ENCODE measurements at places on chromosomes 12 and 14. TPM values are rescaled to one million over a fixed set of nuclear protein-coding genes. Genes with fewer than 3 reads are reported as not detected.

Gene ING4
- 30.4 TPM for total RNA-seq

Gene KRT76
- not detected for total RNA-seq

Gene PARP2
- total RNA-seq = 22.1 TPM

Gene ZC3H14
- total RNA-seq = 86.3 TPM

Gene GNPNAT1
- total RNA-seq = 43.5 TPM

Gene PLEKHD1
- under 0.01 TPM for total RNA-seq

Gene SLCO1B1
- total RNA-seq = not detected

Gene HOXC9
- not detected for total RNA-seq

Gene ABCD2
- total RNA-seq = 0.33 TPM

Gene STAC3
- 0.50 TPM for total RNA-seq

Gene CPNE6
- total RNA-seq = not detected

Gene SYNDIG1L
- total RNA-seq = not detected

Gene SLC25A21
- 2.9 TPM for total RNA-seq

Gene SAMD15
- 2.2 TPM for total RNA-seq

Gene SUOX
- total RNA-seq = 10.8 TPM

Gene LPAR5
- total RNA-seq = 0.12 TPM

Gene TAS2R30
- total RNA-seq = 9.1 TPM

Gene BCL7A
- 4.2 TPM for total RNA-seq

Gene PPM1H
- total RNA-seq = 0.22 TPM

Gene CELA1
- not detected for total RNA-seq

Gene OTOGL
- under 0.01 TPM for total RNA-seq

Gene LYZ
- not detected for total RNA-seq

Gene KCNMB4
- 1.00 TPM for total RNA-seq

Gene WIF1
- 3.3 TPM for total RNA-seq

Gene EXOC3L4
- 0.50 TPM for total RNA-seq

Gene IL23A
- total RNA-seq = not detected

Gene GZMB
- not detected for total RNA-seq

Gene AP4S1
- 6.4 TPM for total RNA-seq

Gene ADAMTS20
- total RNA-seq = not detected

Gene ALDH1L2
- total RNA-seq = 62.8 TPM

Gene CLEC1A
- not detected for total RNA-seq

Gene SYCP3
- 0.11 TPM for total RNA-seq

Gene NKX2-8
- not detected for total RNA-seq

Gene FITM1
- not detected for total RNA-seq

Gene ASCL1
- not detected for total RNA-seq

Gene OR9K2
- not detected for total RNA-seq

Gene FOXG1
- under 0.01 TPM for total RNA-seq

Gene KLRG1
- 0.22 TPM for total RNA-seq

Gene KRT86
- total RNA-seq = under 0.01 TPM

Gene AKAP3
- 1.1 TPM for total RNA-seq

Gene P2RX2
- total RNA-seq = not detected

Gene POTEM
- total RNA-seq = not detected

Gene PRIMA1
- total RNA-seq = not detected

Gene PKP2
- 0.12 TPM for total RNA-seq

Gene ACAD10
- 16.3 TPM for total RNA-seq

Gene KRT6C
- total RNA-seq = not detected

Gene GTF2A1
- total RNA-seq = 36.5 TPM

Gene KICS2
- 8.9 TPM for total RNA-seq

Gene POLE
- total RNA-seq = 16.4 TPM

Gene NYNRIN
- 13.2 TPM for total RNA-seq

Gene AGAP2
- 0.87 TPM for total RNA-seq

Gene PAX9
- under 0.01 TPM for total RNA-seq

Gene RNF212B
- total RNA-seq = not detected

Gene FIGNL2
- total RNA-seq = 0.25 TPM

Gene AMDHD1
- total RNA-seq = 0.12 TPM

Gene MIP
- not detected for total RNA-seq

Gene DLK1
- total RNA-seq = not detected

Gene B4GALNT3
- not detected for total RNA-seq

All from uterine smooth muscle cell (primary cell).